SHP77 (cell line): ENCODE measurements at places on chromosomes 6 and 20.
A peak's percentile ranks its signal among the peaks of the same experiment; 100 is the strongest.

GRCh38 chr6:165146456-165146855 lies 162.9 kb downstream of the C6orf118 start:
- DNase-seq = no peak

DNA sequence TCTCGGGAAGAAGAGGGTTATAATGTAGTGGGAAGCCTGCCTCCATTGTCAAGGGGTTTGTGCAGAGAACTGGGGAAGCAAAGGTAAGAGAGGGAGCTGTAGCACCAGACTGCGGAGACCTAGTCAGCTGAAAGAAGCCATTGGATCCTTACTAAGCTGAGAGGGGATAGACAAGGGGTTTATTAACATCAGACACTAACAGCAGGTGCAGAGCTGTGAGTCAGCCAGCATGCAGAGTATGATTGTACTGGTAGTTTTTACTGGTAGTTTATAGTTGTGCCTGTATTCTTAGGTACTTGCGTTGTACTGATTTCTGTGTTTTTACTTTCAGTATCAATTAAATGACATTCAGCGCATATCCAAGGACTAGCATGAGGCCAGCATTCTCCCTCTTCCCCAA lies 17.8 kb upstream of the COL19A1 start:
- no peak for DNase-seq

DNA sequence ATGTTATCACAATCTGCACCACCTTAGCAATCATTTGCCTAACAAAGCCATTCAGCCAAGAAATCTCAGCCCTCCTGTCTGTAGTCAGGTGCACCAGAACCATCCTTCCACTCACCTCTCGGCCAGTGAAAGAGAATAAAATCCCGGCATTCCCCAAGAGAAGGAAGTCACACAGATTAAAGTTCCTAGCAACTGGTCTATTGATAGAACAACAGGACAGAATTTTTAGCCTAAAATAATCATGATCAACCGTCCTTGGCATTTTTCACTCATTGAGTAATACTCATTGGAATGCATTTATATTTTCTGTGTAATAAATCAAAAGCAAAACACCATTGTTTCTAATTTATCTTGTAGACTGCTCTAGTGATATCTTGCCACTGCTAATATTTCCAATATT lies 85.7 kb upstream of the CDH4 start:
- DNase-seq = no peak

GRCh38 chr6:36997811-36998722 lies 7.4 kb upstream of the FGD2 start:
- no peak for DNase-seq

GRCh38 chr20:11324990-11325389 lies 592.7 kb upstream of the BTBD3 start:
- DNase-seq = no peak

- DNase-seq = no peak
Measured at GRCh38 chr20:9918348-9918747, 79.5 kb upstream of the PAK5 start.

- no peak for DNase-seq
Measured at GRCh38 chr6:87724983-87725811, 23.2 kb upstream of the AKIRIN2 start.

- DNase-seq = no peak
Measured at GRCh38 chr20:1373614-1374013, 19.2 kb downstream of the FKBP1A start.

DNA sequence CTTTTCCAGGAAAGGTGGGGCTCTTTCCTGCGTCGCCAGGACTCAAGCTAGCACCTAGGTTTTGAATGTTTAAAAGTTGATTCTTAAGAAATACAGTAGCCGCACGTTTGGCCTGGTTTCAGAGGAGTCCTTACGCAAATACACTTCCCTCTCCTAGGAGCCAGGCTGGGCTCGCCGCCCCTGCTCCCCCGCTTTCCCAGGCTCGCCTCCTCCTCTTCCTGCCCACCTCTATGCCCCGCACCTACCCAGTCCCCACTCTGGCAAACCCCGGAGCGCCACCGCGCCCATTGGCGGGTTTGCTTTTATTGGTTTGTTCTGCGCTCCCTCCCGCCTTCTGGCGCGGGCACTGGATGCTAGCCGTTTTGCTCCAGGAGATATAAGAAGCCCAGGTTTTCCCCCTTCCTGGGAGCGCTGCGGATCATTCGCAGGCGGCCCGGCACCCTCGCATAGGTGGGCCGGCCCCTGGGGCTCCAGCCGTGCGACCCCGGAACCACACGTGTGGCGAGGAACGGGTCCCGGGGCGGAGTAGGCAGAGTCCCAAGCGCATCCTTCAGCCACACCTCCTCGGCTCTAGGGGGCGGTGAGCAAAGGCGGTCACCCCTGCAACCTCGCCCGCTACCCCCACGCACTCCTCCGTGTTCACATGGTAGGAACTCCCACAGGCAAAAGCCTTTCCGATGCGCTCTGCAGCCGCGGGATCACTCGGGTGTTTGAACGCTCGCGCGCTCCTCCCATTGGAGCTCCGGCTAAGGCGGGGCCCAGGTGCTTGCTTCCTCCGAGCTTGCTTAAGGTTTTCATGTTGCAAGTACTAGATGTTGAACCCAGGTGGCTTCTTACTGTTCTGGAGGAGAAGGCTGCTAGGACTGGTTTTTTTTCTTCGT lies 119.0 kb downstream of the RTN4IP1 start:
- no peak for DNase-seq

- DNase-seq = no peak
Measured at GRCh38 chr6:15066089-15066758, 179.6 kb upstream of the JARID2 start.

- DNase-seq = no peak
Measured at GRCh38 chr20:63733579-63734081, 2.8 kb upstream of the LIME1 start.

DNA sequence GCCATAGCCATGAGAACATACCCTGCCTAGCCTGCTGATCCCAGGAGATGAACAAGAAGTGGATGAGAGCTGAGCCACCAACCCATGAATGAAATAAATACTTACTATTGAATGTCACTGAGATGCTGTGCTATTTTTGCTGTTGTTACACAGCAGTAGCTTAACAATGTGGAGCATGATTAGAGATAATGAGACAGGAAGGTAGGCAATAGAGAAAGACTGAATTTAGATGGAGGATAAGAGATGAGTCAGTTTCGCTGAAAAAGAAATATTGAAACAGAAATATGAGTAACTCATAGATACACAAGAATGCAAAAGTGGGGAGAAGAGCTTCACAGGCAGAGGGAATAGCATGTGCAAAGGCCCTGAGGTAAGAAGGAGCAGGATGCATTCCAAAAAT lies 94.9 kb upstream of the TOP1 start:
- no peak for DNase-seq

DNA sequence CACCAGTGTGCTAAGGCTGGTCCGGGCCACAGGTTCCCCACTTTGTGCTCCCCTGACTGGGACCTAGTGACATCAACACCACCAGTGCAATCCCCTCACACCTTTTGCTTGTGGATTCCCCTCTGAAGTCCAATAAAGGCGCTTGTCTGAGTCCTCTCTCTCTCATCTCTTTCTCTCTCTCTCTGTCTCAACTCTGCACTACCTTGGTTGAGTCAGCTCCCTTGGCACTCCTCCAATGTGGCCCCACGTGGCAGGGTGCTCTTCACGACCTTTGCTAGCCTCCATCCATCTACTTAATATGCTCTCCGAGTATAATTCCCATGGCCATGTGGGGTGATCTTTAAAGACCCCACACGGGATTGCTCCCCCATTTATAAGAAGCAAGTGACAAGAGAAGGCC lies 385.0 kb downstream of the CD83 start:
- no peak for DNase-seq

DNA sequence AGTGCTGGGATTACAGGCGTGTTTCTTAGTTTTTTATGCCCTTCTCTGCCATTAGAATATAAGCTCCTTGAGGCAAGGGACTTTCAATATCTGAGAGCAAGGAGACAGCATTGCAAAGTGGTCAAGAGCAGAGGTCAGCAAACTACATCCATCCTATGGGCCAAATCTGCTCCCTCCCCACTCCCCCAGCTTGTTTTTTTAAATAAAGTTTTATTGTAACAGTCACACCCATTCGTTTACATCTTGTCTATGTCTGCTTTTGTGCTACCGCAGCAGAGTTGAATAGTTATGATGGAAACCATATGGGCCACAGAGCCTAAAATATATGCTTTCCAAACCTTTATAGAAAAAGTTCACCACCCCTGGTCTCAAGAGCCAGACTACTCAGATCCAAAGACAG lies 227.9 kb downstream of the EYA2 start:
- no peak for DNase-seq

DNA sequence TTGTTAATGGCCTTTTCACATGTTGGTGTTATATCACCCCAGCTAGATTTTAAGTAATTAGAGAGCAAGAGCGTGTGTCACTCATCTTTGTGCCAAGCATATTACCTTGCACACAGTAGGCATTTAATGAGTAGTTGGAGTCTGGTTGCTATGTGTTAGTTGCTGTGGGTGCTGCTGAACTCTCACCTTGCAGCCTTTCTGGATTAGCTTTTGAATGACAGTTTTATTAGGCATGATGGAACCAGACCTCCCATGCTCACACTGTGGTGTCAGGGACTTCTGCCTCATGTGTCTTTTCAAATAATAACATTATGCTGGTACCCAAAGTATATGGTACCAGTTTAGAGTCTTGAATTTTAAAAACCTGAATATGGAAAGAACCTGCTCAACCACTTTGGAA lies 55.9 kb downstream of the TRAF3IP2 start:
- no peak for DNase-seq

- no peak for DNase-seq
Measured at GRCh38 chr6:53220605-53221004, 72.0 kb upstream of the GCM1 start.

DNA sequence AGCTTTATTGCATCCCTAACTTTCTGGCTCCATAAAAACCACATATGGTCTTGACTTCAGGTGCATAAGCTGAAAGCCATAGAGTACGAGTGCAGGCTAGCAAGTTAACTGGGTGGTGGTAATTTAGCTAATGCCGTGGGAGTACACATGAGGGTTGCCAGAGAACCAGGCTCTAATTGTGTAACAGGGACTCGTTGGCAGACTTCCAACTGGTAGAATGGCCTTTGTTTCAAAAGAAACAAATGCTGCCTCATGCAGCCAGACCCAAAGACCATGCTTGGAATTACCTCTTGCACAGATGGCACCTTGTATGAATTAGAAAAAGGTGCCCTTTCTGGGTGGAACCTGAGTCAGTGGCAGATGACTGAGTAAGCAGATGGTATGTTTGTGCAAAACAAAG lies 73.2 kb downstream of the LY86 start:
- peak; percentile 41 for DNase-seq

DNA sequence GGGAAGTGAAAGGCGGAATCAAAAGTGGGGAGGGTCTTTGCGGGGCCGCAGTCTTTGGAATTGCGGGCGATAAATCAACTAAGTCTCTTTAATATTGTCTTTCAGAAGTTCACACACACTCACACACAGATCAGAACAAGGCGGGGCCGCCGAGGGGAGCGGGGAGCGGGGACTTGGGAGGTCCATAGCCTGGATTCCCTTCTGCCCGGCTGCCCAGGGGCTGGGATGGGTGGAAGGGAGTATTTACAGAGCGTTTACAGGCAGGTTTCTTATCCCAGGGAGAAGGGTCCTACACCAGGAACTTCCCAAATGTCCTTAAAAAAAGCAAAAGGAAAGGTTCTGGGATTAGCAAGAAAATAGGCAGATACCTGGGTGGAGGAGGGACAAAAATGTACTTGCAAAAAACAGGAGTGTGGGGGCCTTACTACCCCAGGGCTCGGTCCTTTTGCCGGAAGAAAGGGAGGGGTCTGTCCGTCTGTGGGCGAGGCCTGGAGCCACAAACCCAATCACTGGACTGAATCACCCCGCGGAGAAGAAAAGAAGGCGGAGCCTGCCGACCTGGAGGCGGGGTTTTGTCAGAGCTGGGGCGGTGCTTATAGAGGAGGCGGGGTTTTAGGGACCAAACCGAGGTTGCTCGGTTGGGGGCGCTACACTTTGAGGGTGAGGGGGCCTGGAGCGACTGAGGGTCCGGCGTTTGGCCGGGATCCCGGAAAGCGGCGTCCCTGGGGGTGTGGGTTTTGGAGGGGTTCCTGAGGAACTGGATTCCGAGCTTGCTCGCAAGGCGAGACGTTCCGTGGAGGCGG lies 3.2 kb downstream of the PRRT1 start:
- DNase-seq = no peak

DNA sequence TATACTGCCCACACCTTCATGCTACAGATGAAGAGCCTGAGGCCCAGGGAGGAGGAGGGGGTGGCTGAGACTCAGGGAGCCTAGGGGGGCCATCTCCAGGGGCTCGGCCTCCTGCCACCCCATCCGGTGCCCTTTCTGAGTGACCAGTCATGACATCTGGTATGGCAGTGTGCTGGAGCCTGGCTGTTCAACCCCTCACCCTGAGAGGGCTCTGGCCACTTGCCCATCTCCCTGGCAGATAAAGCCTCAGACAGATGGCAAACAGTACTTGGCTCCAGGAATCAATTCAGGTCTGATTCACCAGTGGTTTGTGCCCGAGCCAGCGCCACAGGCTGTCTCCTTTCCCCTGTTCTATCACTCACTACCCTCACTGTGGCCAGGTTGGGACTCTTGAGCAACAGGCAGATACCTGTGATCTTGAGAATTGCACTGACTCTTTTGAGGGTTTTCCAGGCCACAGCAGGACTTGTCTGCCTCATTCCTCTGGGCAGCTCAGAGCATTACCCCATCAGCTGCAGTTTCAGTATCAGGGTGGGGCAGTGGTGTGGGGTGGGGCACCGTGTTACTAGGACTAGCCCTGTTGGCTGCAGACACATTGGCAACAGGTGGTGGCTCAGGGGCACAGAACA lies 22.8 kb downstream of the SRSF3 start:
- DNase-seq = peak; percentile 62

DNA sequence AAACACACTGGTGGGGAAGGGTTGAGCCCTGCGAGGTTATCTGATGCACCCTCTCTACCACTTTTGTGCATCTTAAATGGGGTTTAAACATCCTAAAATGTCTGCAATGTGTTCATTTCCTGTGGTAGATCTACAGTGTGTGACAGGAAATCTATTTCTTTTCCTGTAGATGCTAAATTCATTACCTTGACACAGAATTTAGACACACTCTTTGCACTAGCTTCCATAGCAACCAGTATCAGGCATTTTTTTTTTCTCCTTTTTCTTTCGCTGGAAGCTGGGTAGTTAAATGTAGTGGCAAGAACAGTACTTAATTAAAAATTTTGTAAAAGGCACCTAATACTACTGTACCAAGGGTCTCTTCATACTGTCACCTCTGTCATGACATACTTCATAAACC lies 141.1 kb downstream of the RFPL4B start:
- no peak for DNase-seq

- DNase-seq = no peak
Measured at GRCh38 chr6:113018351-113019151, 671.4 kb downstream of the RFPL4B start.

DNA sequence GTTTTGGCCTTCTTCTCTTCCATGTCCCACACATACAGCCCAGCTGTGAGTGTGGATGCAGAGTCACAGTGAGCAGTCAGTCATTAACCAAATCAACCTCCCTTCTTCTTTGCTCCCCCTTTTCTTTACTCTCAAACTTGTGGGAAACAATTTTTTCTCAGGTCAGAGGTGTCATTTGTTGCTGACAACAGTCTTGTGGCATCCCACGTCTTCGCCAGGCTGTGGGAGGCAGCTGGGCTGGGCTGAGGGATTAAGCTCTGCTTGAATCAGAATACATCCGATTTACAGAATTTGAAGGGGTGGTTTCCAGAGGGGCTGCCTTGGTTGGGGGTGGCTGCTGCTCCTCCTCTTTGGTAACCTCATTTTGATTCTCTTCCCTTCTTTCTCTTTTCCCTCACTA lies 40.5 kb downstream of the SCGN start:
- DNase-seq = no peak

GRCh38 chr6:53752856-53753255 lies 41.9 kb upstream of the LRRC1 start:
- DNase-seq = no peak
